ENCODE measurements at places on chromosomes 7 and 10. TPM values are rescaled to one million over a fixed set of nuclear protein-coding genes. Genes with fewer than 3 reads are reported as not detected.

PARP12 gene
- 28.8 TPM for polyA plus RNA-seq

AKR1E2 gene
- polyA plus RNA-seq: 4.9 TPM

PRF1 gene
- polyA plus RNA-seq: 27.6 TPM

NYAP1 gene
- not detected for polyA plus RNA-seq

ATP6V0E2 gene
- 240 TPM for polyA plus RNA-seq

LCOR gene
- polyA plus RNA-seq: 27.1 TPM

A1CF gene
- polyA plus RNA-seq: not detected

LLCFC1 gene
- polyA plus RNA-seq: not detected

VWA2 gene
- polyA plus RNA-seq: not detected

SFMBT2 gene
- polyA plus RNA-seq: 8.1 TPM
